Right ventricle myocardium superior (tissue), 1 donor: ENCODE measurements at places on chromosomes 12 and 14. TPM values are rescaled to one million over a fixed set of nuclear protein-coding genes. Genes with fewer than 3 reads are reported as not detected.

The AKAP3 gene
- 3.0 TPM for total RNA-seq

The BCL2L2 gene
- total RNA-seq, result 37.3 TPM

The PPFIA2 gene
- 0.35 TPM for total RNA-seq

The SLC5A8 gene
- total RNA-seq, result not detected

The ACVRL1 gene
- total RNA-seq, result 35.1 TPM

The ENDOU gene
- total RNA-seq, result 0.11 TPM

The ULK1 gene
- total RNA-seq, result 49.8 TPM

The TTC9 gene
- 0.91 TPM for total RNA-seq

The PLEKHH1 gene
- 4.4 TPM for total RNA-seq

The GABARAPL1 gene
- 278 TPM for total RNA-seq

The POU6F1 gene
- 10.0 TPM for total RNA-seq

The TAS2R8 gene
- not detected for total RNA-seq

The SPATS2 gene
- total RNA-seq, result 7.0 TPM

The TMEM117 gene
- 5.8 TPM for total RNA-seq

The PYGL gene
- 8.3 TPM for total RNA-seq

The NTF3 gene
- total RNA-seq, result 1.1 TPM

The PPP2R5C gene
- total RNA-seq, result 169 TPM

The TAS2R31 gene
- 0.38 TPM for total RNA-seq

The CLEC4D gene
- total RNA-seq, result not detected

The MIP gene
- total RNA-seq, result not detected

The NEUROD4 gene
- not detected for total RNA-seq
